ENCODE measurements at places on chromosomes 7 and 10.
A peak's percentile ranks its signal among the peaks of the same experiment; 100 is the strongest.

DNA sequence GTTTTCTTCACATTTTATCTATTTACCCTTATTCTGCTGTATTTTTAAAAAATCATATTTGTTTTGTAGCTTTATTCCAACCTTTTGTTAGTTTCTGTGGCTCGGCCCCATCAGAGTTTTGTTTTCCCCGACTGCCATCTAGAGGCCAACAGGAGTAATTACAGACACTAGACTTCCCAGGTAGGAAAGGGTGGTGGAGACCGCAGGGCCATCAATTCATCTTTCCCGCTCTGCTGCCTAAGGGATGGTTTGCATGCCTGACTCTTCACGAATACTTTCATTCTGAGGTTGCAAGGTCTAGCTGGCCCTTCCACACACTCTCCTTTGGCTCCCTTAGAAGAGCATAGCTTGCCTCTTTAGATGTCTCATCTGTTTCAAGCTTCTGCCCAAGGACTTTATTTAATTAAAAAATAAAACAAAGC is 38.3 kb downstream of the LYZL2 start:
- DNase-seq: peak; percentile 48

DNA sequence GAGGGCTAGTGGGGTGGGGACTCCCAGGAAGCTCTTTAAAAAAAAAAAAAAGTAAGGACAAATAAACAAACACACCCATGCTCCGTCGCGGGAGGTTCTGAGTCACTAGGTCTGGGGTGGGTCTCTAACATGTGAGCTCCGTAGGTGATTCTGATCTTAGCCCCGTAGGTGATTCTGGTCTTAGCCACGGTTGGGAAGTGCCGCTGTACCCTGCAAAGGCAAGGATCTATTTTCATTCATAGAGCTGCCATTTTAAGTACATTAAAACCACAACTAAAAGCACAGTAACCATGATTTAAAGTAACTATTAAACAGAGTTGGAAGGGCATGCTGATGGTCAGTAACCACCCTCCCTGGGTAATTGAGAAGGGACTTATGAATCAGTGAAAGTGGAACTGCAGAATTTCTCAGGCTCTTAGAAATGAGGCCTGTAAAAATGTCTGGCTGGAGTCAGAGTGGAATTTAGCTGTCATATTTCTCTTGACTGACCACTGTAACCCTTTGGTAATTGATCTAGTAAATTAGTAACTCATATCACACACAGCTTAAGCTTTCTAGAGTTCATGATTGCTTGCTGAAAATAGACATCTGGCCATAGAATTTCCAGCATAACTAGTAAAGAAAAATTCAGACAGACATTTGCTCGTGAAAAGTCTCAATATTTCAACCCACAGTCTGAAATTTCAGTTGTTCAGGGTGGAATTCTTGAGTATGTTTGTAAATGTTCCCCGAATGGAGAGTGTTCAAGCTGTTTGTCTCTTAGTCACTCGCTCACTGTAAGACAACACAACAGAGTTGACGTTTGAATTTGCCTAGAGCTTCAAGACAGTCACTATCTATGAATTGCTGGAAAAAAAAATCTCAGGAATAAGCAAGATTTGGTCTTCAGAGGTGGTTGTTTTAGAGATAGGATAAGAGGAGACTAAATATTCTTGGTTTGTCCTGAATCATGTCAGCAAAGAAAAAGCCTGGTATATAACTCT is 34.2 kb upstream of the TCF7L2 start:
- DNase-seq: peak; percentile 89

DNA sequence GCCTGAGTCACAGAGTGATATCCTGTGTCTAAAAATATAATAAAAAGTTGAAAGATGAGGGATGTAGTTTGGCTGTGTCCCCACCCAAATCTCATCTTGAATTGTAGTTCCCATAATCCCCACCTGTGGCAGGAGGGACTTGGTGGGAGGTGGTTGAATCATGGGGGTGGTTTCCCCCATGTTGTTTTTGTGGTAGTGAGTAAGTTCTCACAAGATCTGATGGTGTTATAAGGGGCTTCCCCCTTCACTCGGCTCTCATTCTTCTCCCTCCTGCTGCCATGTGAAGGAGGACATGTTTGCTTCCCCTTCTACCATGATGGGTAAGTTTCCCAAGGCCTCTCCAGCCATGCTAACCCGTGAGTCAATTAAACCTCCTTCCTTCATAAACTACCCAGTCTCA is 25.1 kb upstream of the UBE3C start:
- DNase-seq: no peak

GRCh38 chr7:106613848-106614560 is 47.0 kb downstream of the CCDC71L start:
- no peak for DNase-seq

DNA sequence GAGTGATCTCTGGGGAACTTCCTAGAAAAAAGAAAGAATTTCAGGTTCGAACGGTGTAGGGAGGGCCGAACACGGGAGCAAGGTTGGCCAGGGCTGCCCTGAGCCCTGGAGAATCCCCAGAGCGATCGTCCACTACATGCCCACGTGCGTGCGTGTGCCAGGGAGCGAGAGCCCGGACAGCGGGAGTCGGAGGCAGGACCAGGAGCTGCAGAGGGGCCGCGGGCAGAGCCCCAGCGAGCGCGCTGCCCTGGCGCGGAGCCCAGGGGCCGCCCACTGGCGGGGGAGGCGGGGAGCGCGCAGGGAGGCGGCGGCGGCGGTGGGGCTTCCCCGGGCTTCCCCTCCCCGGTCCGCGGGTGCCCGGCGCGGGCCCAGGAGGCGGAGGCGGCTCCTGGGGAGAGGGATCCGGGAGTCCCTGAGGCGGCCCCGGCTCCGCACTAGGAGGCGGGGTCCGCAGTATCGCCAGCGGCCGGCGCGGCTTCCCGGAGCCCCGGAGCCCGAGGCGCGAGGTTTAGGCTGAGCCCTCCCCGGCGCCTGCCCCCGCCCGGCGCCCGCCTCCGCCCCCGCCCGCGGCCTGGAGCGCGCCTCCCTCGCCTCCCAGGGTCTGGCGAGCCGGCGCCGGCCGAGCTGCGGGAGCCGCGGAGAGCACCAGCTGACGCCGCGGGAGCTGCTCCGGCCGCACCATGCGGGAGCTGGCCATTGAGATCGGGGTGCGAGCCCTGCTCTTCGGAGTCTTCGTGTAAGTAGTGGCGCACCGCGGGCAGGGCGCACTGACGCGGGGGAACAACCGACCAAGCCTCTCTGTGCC is at the start of gene PLPP4:
TSS of gene PLPP4 (plus strand) at position 602 of the 805 bp plus-strand sequence. CDS start at position 681, 79 bp downstream.
- DNase-seq: no peak

DNA sequence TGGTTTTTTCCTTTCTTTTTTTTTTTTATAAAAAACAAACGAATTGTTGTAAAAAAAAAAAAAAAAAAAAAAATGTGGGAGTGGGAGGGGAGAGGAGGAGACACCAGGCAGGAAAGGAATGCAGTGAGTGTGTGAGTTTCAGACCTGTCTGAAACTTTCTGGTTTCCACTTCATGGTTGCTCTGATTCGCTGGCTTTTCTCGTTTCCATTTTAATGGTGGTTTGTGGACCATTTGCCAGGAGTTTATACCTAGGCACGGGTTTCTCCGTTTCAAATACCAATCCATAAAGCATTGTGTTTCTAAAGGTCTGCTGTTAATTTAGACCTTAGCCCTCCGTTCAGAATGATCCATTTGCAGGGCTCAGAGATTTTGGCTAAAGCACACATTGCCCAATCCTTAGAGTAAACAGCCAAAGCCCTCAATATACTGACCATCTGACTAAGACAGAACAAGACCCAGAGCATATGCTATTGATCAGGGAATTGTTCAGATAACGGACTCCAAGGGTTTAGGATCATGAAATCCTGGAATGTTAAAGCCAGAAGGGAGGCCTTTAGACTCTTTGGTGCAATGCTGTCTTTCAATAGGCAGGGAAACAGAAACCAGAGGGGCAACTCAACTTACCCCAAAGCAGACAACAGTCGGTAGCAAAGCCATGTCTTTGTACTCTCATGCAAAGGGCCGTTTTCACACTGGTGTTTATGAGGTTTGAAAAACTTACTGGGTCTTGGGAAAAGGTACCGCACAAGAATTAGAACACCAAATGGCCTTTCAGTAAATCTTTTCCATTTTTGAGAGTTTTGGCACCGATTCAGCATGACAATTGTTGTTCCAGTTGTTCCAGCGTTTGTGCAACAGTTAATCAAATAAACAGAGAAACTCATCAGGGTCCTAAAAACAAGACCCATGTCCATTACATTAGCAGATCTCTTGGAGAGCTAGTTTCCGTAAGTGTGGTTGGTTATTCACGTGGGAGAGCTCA is 94.3 kb upstream of the AGBL3 start:
- no peak for DNase-seq

DNA sequence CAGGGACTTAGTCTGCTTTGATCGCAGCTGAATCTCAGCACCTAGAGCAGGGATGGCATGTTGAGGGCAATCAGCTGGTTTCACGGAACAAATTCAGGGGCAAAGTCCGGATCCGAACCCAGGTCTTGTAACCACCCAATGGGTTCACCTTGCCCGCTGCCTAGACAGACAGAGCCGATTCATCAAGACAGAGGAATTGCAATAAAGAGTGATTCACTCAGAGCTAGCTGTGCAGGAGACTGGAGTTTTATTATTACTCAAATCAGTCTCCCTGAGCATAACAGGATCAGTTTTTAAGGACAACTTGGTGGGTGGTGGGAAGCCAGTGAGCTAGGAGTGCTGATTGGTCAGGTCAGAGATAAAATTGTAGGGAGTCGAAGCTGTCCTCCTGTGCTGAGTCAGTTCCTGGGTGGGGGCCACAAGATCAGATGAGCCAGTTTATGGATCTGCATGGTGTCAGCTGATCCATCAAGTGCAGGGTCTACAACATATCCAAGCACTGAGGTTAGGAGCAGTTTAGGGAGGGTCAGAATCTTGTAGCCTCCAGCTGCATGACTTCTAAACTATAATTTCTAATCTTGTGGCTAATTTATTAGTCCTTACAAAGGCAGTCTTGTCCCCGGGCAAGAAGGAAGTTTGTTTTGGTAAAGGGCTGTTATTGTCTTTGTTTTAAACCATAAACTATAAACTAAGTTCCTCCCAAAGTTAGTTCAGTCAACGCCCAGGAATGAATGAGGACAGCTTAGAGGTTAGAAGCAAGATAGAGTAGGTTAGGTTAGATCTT is 43.5 kb upstream of the CHST3 start:
- no peak for DNase-seq

DNA sequence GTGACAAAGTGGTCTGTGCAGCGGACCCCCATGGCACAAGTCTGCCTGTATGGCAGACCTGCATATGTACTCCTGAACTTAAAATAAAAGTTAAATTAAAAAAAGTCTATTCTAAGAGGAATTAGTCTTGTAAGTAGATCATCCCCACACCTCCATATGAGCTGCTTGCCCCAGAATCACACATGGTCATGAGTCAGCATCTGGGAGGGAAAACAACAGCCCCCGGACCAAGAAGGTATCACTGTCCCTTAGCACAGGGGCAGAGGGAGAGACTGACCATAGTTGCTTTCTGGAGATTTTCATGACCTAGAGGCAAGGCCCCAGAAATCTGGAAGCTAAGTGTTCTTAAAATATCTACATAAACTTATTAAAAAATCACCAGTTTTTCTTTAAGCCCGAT is 86.6 kb upstream of the PDK4 start:
- no peak for DNase-seq

- no peak for DNase-seq
These were observed 102.0 kb upstream of the ARMC3 start for GRCh38 chr10:22825841-22826240.

DNA sequence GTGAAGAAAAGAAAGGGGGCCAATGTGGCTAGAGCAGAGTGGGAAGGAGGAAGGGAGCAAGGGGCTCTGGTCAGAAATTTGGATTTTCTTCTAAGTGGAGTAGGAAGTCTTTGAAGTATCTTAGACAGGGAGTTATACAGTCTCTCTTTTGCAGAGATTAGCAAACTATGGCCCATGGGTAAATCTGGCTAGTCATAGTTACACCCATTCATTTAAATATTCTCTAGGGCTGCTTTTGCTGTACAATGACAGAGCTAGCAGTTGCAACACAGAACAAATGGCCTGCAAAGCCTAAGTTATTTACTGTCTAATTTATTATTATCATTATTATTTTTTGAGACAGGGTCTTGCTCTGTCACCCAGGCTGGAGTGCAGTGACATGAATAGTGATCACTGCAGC is 10.5 kb upstream of the LAMB4 start:
- DNase-seq: no peak

DNA sequence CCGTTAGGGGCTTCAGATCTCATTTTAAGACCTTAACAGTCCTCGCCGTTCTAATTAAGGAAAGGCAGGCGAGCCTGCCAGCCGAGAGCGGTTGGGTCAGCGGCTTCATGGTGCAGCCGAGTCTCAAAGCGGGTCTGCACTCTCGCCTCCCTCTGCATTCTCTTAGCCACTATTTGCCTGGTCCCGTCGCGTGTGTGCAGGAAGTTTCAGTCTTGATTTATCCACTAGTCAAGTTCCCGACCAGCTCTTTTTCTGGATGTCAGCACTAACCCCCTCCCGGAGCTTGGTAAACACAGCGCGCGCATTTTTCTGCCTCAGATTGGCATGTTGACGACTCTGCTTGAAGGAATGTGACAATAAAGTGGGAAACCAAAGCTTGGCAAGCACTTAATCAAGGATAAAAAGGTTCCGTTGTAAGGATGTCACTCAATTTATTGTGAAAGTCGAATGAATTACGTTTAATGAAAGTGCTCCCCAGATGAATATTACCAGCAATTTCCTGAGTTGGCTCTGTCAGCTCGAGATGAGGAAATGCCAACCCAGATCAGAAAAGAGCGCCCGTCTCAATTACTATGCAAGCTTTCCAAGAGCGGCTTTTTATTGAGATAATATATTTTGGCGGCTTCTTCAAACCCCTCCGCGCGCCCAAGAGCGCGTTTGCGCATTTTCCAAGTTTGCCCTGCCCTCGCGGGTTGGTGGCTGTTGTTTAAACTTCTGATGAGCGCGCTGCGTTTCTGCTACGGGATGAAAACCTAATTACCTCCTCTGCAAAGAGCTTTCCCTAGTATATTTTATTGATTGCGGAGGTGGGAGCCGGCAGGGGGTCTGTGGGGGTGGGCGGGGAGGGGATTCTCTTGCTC is 7.9 kb downstream of the NXPH1 start:
- no peak for DNase-seq

DNA sequence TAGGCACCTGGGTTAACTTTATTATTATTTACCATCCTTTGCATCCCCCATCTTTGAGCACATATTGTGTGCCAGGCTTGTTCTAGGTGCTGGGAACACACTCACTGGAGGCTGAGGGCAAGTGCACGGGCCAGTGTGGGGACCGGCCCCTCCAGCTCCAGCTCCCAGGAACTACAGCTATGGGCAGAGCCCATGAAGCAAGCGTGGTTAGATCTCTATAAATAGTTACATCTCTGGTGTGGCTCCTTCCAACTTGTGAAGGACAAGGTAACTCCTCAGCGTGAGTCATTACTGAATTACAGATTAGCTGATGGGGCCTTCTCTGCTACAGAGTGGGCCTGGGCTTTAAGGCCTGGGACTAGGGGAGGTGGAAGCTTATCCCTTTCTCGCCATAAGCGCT is 583.5 kb downstream of the SDK1 start:
- no peak for DNase-seq

GRCh38 chr7:25348104-25348503 is 119.8 kb upstream of the NPVF start:
- no peak for DNase-seq

DNA sequence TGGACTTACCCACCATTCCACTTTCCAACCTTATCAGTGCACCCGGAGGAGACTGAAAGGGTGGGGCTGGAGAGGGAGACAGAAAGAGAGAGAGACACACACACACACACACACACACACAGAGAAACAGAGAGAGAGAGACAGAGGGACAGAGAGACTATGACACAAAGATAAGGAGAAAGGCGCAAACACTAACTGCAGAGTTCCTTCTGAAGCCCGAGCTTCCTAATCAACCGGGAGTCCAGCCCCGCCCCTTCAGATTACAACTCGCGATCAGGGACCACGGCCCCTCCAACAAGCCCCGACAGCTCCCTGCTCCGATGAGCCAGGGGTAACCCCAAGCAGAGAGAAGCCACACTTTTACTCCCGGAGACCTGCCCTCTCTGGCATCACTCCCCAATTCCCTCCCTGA is 499 bp downstream of the GAL3ST4 start:
- no peak for DNase-seq

Measured in A549 (cell line).